H9 (cell line): ENCODE measurements at places on chromosomes 1 and 21. TPM values are rescaled to one million over a fixed set of nuclear protein-coding genes. Genes with fewer than 3 reads are reported as not detected.
A peak's percentile ranks its signal among the peaks of the same experiment; 100 is the strongest.

- peaks cover 2% of the 10 kb centered on the region; the same call in 1 of the 3 replicates for H3K36me3 ChIP-seq
- H3K27me3 ChIP-seq = peaks cover 26% of the 10 kb centered on the region
- H3K4me3 ChIP-seq = no peak overlapping the region
- H3K27ac ChIP-seq = no peak overlapping the region
These were observed 3.0 kb upstream of the BATF3 start for GRCh38 chr1:212702672-212703071.

The IQGAP3 gene
- 24.5 and 24.7 TPM in 2 replicates for total RNA-seq

DNA sequence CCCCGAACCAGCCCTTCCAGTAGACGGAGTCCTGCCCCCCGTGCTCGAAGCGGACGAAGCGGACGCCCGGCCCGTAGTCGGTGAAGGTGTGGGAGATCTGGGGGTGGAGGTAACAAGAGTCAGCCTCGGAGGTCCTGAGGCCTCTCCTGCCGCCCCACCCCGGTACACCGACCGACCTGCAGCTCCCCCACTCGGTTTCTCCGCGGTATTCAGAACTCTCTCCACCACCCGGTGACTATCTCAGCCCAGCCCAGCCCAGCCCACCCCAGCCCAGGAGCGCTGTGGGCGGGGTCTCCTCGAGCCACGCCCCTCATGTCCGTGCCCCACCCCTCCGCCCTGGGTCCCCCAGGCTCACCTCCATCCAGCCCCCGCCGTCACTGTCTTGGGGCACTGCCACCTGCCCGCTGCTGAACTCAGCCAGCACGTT, 5.5 kb downstream of the FBXO2 start:
- no peak overlapping the region for H3K27ac ChIP-seq
- H3K27me3 ChIP-seq = no peaks in the 10 kb centered on the region; the same call in 1 of the 2 replicates
- no peaks in the 10 kb centered on the region for H3K4me1 ChIP-seq
- H3K4me3 ChIP-seq = peak overlapping the region; percentile 40

GRCh38 chr1:234014208-234014607, 109.7 kb downstream of the SLC35F3 start:
- H3K27me3 ChIP-seq = no peaks in the 10 kb centered on the region
- no peak for DNase-seq
- no peak overlapping the region for H3K27ac ChIP-seq
- no peaks in the 10 kb centered on the region for H3K36me3 ChIP-seq
- H3K4me1 ChIP-seq = no peaks in the 10 kb centered on the region

DNA sequence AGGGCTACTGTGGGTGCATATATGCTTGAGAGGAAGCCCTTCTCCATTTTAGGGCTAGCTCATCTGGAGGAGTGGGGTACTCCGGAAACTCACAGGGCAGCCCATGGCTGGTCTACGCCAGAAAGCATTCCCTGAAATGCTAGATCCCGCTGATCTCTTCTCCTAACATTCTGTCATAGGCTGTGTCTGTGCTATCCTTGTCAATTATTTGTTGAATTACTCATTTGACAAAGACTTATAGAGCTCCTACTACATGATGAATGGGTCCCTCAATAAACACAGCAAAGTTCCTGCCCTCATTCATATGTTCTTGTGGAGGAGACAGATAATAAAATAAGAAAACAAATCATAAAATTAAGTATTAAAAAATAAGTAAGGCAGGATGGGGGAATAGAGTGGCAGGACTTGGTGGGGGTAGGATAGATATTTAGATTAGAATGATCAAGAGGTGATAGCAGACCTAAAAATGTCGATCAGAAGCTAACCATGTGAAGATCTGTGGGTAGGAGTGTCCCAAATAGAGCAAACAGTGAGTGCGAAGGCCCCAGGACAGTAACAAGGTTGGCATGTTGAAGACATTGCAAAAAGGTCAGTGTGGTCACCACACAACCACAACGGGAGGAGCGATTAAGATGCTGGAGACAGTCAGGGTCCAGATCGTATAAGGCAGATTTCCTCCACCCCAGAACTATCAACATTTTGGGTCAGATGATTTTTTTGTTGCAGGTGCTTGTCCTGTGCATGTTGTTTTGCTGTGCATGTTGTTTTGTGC, 13.2 kb downstream of the NGF start:
- no peaks in the 10 kb centered on the region for H3K36me3 ChIP-seq
- H3K27ac ChIP-seq = no peak overlapping the region
- no peaks in the 10 kb centered on the region for H3K27me3 ChIP-seq
- H3K4me3 ChIP-seq = no peak overlapping the region
- no peaks in the 10 kb centered on the region for H3K4me1 ChIP-seq
